Activated naive CD4-positive, alpha-beta T cell treated with anti-CD3 and anti-CD28 coated beads, Interleukin-2, amount 10 ng/mL, durations not matched to agents 5 hours and 36 hours (primary cell): ENCODE measurements at places on chromosomes 3 and 15. TPM values are rescaled to one million over a fixed set of nuclear protein-coding genes. Genes with fewer than 3 reads are reported as not detected.

The ZNF280D gene
- 27.2 TPM for total RNA-seq

The CFAP100 gene
- not detected for total RNA-seq

The CPN2 gene
- total RNA-seq, result not detected

The GOLGA8J gene
- not detected for total RNA-seq

The TCTA gene
- total RNA-seq, result 25.1 TPM

The PODXL2 gene
- 2.8 TPM for total RNA-seq

The FETUB gene
- total RNA-seq, result not detected

The PLD1 gene
- total RNA-seq, result 0.35 TPM

The CTXND1 gene
- total RNA-seq, result not detected

The RNU6-1 gene
- not detected for total RNA-seq

The SLC7A14 gene
- total RNA-seq, result not detected

The ROPN1B gene
- not detected for total RNA-seq

The GPR149 gene
- not detected for total RNA-seq

The CCNB2 gene
- 68.5 TPM for total RNA-seq

The IL17RE gene
- 0.45 TPM for total RNA-seq
